Heart left ventricle (tissue), 16 donors: ENCODE measurements at places on chromosomes 4 and X. TPM values are rescaled to one million over a fixed set of nuclear protein-coding genes. Genes with fewer than 3 reads are reported as not detected.
A peak's percentile ranks its signal among the peaks of the same experiment; 100 is the strongest.

DNA sequence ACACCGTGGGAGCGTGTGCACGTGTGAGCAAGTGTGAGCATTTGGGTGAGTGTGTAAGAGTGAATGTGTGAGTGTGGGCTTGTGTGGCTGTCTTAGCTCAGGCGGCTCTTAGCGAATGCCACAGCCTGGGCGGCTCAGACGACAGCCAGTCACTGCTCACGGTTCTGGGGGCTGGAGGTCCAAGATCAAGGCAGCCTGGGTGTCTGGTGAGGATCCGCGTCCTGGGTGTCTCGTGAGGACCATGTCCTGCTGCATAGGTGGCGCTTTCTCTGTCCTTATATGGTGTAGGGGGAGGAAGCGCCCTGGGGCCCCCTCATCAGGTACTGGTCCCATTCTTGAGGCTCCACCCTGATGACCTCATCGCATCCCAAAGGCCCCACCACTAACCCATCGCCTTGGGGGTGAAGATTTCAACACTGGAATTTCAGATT lies 4.5 kb downstream of the DOK7 start:
- peak overlapping the region; percentile 98 for H3K27ac ChIP-seq
- H3K36me3 ChIP-seq: no peaks in the 10 kb centered on the region
- H3K4me3 ChIP-seq: no peak overlapping the region
- peaks cover 8% of the 10 kb centered on the region for H3K4me1 ChIP-seq
- DNase-seq: peak; percentile 30

DNA sequence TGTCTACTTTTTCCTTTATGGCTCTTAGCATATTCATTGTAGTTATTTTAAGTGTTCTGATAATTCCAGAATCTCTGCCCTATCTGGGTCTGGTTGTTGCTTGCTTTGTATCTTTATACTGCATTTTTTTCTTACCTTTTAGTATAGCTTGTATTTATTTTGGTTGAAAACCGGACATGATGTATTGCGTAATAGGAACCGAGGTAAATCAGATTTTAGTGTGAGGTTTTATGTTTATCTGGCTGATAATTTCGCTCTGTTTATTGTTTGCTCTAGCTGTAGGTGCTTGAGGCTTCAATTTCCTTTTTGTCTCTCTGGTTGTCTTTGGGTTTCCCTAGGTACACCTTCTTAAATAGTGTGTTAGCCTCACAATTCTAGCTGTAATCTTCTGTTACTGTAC lies 263.8 kb upstream of the LCORL start:
- H3K4me3 ChIP-seq: no peak overlapping the region
- no peaks in the 10 kb centered on the region for H3K4me1 ChIP-seq
- no peaks in the 10 kb centered on the region for H3K36me3 ChIP-seq
- no peak for DNase-seq
- no peaks in the 10 kb centered on the region for H3K27me3 ChIP-seq

- no peak overlapping the region for H3K4me3 ChIP-seq
- H3K27ac ChIP-seq: no peak overlapping the region
- no peaks in the 10 kb centered on the region for H3K4me1 ChIP-seq
- no peaks in the 10 kb centered on the region for H3K27me3 ChIP-seq
- DNase-seq: no peak
Observed at GRCh38 chr4:104066533-104066932, 346.7 kb upstream of the TACR3 start.

DNA sequence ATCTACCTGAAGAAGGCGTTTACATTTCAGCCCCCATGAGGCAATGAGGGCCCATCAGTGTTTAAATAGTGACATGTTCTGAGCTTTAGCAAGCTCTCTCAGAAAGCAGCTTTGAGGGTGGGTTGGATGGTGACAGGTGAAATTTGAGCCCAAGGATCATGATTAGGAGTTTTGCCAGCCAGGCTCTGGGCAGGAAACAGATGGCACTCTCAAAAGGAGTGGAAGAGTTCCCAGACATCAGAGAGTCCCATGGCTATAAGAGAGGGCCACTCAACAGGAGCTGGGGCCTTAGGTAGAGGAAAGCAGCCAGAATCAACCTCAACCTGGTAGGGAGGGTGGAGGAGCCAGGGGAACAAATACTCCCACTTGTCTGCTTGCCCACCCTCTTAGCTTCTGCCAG lies 499.8 kb downstream of the MID1IP1 start:
- no peaks in the 10 kb centered on the region for H3K4me1 ChIP-seq
- H3K4me3 ChIP-seq: no peak overlapping the region
- H3K27me3 ChIP-seq: no peaks in the 10 kb centered on the region

- H3K27me3 ChIP-seq: no peaks in the 10 kb centered on the region
- H3K4me1 ChIP-seq: no peaks in the 10 kb centered on the region
- no peaks in the 10 kb centered on the region for H3K36me3 ChIP-seq
- no peak overlapping the region for H3K27ac ChIP-seq
Observed at GRCh38 chr4:168654848-168655174, 158.0 kb downstream of the PALLD start.

GRCh38 chr4:99614491-99614890 lies 39.9 kb downstream of the MTTP start:
- no peaks in the 10 kb centered on the region for H3K27me3 ChIP-seq
- no peak overlapping the region for H3K27ac ChIP-seq
- no peak overlapping the region for H3K4me3 ChIP-seq
- no peaks in the 10 kb centered on the region for H3K4me1 ChIP-seq

DNA sequence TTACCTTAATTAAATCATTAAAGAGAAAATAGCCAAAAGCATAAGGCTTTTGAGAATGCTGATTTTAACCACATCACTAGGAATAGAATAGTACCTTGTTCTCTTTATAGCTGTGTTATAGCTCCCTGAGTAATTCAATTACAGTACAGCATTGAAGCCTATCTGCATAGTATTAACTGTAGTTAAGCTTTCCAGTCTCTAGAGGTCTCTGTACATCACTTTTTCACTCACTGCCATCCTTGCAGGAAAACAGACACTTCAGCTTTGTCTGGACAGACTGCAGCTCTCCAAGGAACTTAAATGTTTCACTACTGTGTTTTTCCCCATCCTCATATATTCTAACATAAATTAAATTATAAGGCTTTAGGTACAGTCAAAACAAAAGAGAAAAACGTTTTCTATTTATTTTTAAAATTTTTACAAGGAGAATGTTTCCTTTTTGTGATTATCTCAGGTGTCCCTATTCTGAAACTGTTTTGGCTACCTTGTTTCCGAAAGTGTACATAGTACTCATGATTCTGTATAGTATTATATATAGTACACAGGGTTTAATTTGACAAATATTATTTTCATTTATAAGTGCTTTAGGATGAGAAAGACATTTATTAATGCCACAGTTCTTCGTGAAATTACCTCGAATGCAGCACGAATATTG lies 407.9 kb downstream of the PCDH18 start:
- no peaks in the 10 kb centered on the region for H3K4me1 ChIP-seq
- no peak overlapping the region for H3K4me3 ChIP-seq
- no peaks in the 10 kb centered on the region for H3K36me3 ChIP-seq
- H3K27ac ChIP-seq: no peak overlapping the region

DNA sequence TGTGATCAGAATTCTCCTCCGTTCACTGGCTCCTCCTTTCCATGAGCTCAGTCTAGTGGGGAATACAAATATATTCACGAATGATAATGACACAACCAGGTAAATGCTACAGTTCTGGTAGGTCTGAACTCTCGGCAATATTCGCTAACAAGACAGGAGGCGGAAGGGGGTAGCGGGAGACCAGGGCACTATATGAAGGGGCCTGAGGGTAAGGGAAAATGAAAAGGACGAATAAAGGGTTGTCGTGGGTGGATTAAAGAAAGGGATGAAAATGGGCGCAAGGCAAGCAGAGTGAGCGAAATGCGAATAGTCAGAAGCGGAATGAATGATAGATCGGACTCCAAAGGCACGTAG lies 743 bp downstream of the NKAP start:
- H3K27me3 ChIP-seq: no peaks in the 10 kb centered on the region
- H3K4me1 ChIP-seq: peaks cover 13% of the 10 kb centered on the region
- H3K4me3 ChIP-seq: peak overlapping the region; percentile 96

DNA sequence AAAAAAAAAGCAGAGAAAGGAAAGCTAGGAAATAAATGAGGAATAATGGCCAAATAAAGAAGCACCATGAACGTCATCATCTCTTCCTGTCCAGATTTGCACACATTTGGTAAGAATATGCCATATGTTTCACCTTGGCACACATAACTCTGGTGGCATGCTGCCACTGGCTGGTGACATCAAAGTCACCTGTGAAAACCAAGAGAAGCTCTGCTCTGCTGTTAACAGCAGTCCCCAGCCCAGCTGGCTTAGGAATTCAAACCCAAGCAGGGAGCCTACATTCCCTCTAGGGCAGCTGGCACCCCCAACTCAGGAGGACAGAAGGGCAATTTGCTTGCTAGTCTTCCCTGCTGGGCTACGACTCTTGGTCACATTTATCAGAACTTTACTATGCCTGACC lies 77.6 kb downstream of the RASL11B start:
- no peaks in the 10 kb centered on the region for H3K27me3 ChIP-seq
- peaks cover 3% of the 10 kb centered on the region for H3K4me1 ChIP-seq
- no peak overlapping the region for H3K27ac ChIP-seq
- H3K4me3 ChIP-seq: no peak overlapping the region

- no peaks in the 10 kb centered on the region for H3K4me1 ChIP-seq
- H3K27ac ChIP-seq: no peak overlapping the region
- H3K27me3 ChIP-seq: no peaks in the 10 kb centered on the region
- no peaks in the 10 kb centered on the region for H3K36me3 ChIP-seq
- no peak overlapping the region for H3K4me3 ChIP-seq
- no peak for DNase-seq
Observed at GRCh38 chr4:120991885-120992284, 69.4 kb upstream of the PRDM5 start.

GRCh38 chrX:153686711-153687110 lies 1.0 kb upstream of the SLC6A8 start:
- no peaks in the 10 kb centered on the region for H3K36me3 ChIP-seq
- peaks cover 4% of the 10 kb centered on the region for H3K4me1 ChIP-seq
- peaks cover 18% of the 10 kb centered on the region for H3K27me3 ChIP-seq
- no peak overlapping the region for H3K4me3 ChIP-seq
- no peak overlapping the region for H3K27ac ChIP-seq

DNA sequence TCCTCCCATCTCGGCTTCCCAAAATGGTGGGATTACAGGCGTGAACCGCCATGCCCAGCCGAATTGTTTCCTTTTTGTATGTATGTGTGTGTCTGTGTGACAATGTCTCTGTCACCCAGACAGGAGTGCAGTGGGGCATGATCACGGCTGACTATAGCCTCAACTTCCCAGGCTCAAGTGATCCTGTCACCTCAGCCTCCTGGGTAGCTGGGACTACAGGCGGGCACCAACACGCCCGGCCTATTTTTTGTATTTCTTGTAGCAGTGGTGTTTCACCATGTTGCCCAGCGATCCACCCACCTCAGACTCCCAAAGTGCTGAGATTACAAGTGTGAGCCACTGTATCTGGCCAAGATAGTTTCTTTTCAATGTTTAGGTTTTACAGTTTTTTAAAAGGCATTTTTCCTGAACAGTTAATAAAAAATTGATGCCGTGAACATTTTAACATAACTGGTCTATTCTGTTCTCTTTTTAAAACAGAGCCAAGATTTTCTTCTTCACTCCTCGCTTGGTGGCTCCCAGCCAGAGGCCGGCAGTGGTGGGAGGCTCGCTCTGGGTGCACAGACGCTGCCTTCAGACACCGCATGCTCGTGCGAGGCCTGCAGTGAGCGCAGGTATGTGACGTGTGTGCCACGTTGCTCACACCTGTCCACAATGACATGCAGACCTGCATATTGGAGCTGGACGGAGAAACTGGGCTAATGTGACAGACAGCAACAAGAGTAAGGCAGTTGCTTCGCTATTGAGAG lies 88.5 kb downstream of the FAM193A start:
- H3K36me3 ChIP-seq: no peaks in the 10 kb centered on the region
- no peak overlapping the region for H3K27ac ChIP-seq
- H3K4me3 ChIP-seq: no peak overlapping the region

DNA sequence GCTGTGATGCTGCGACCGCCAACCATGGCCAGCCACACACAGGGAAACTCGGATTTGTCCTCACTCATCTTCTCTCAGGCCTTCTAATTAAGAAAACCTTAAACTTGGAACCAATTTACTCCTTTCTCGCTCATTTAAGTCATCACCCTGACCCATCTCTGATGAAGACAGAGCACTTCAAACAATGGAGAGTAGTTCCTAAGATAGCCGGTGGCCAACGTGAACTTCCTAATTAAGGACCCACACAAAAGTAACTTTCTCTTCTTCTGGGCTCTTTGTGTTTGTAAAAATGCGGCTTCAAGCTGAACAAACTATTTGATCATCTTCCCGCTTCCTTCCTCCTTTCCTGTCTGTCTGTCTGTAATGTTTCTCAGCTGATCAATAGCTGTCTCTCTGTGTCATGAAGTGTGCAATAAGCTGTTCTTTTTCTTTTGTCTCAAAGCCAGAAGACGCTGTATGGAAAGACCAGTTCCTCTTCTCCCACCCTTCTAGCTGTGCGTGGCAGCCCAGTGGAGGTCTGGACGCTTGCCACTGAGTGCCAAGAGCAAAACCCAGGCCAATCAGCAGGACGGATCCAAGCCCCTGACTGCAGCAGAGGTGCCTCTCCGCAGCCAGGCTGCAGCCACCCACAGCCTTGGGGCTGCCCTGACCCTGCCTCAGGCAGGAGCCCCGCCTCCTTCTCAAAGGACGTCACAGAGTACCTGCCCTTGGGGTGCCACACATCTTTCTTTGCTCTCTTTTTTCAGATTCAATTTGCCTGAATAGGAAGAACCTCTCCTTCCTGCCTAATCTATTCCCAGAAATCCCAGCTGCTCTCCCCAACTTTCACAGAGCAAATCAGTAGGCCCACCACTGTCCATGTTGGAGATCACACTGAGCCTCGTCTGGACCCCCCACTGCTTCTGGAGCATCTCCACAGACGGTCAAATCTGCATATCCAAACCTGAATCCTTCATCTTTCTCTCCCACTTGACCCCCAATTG lies 59.3 kb downstream of the MAML3 start:
- H3K27me3 ChIP-seq: no peaks in the 10 kb centered on the region
- H3K36me3 ChIP-seq: no peaks in the 10 kb centered on the region
- peaks cover 27% of the 10 kb centered on the region for H3K4me1 ChIP-seq
- peak overlapping the region; percentile 84 for H3K27ac ChIP-seq
- no peak overlapping the region for H3K4me3 ChIP-seq
- peak; percentile 80 for DNase-seq

The CSAG1 gene
- total RNA-seq: not detected

The GAB3 gene
- 18.4 TPM for total RNA-seq

The BEX1 gene
- total RNA-seq: 0.42 TPM

The PLA2G12A gene
- 58.5 TPM for total RNA-seq

The SULT1B1 gene
- total RNA-seq: 0.79 TPM

The AR gene
- total RNA-seq: 30.1 TPM

The SERPINA7 gene
- not detected for total RNA-seq

The CXorf49 gene
- total RNA-seq: not detected

The GIMD1 gene
- total RNA-seq: not detected
